Esophagus squamous epithelium (tissue), 5 donors: ENCODE measurements at places on chromosomes 6 and 20.

DNA sequence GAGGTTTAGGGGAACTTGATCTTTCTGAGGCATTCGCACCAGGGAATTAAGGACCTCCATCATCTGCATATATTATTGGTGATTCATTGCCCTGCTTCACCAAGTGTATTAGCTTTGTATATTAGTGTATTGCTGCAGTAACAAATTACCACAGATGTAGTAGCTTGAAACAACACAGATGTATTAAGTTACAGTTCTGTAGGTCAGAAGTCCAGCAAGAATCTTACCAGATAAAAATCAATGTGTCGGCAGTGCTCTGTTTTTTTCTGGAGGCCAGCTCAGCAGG is 65.8 kb downstream of the HMGN3 start:
- no peak for DNase-seq

DNA sequence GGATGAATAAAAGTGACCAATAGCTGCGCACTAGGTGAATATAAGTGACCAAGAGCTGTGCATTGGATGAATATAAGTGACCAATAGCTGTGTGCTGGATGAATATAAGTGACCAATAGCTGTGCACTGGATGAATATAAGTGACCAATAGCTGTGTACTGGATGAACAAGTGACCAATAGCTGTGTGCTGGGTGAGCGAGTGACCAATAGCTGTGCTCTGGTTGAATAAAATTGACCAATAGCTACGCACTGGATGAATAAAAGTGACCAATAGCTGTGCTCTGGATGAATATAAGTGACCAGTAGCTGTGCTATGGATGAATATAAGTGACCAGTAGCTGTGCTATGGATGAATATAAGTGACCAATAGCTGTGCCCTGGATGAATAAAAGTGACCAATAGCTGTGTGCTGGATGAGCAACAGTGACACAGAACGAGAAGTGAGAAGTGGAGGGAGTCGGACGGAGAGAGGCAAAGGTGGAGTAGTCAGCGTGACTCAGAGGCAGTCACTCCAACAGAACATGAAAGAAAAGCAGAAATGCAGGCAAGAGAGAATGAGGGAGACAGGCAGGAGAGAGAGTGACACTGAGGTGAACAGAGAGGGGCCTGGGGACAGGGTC is 38.5 kb downstream of the RBM38 start:
- DNase-seq = no peak

DNA sequence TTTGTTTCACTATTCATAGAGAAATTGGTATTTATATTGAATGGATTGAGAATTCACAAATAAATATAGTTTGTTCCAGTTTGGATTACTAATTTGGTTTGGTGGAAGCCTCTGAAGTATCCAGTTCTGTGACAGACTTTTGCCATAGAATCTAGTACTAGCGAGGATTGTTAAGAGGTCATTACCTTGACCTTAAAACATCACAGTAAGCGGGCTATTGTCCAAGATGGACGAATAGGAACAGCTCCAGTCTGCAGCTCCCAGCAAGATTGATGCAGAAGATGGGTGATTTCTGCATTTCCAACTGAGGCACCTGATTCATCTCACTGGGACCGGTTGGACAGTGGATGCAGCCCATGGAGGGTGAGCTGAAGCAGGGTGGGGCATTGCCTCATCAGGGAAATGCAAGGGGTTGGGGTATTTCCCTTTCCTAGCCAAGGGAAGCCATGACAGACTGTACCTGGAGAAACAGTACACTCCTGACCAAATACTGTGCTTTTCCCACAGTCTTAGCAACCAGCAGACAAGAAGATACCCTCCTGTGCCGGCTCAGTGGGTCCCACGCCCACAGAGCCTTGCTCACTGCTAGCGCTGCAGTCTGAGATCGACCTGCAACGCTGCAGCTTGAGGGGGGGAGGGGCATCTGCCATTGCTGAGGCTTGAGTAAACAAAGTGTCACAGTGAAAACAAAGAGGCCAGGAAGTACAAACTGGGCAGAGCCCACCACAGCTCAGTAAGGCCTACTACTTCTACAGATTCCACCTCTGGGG is 66.4 kb upstream of the NEDD9 start:
- no peak for DNase-seq

- DNase-seq = no peak
These were observed 102.1 kb upstream of the LAMP5 start for GRCh38 chr20:9412309-9412708.

DNA sequence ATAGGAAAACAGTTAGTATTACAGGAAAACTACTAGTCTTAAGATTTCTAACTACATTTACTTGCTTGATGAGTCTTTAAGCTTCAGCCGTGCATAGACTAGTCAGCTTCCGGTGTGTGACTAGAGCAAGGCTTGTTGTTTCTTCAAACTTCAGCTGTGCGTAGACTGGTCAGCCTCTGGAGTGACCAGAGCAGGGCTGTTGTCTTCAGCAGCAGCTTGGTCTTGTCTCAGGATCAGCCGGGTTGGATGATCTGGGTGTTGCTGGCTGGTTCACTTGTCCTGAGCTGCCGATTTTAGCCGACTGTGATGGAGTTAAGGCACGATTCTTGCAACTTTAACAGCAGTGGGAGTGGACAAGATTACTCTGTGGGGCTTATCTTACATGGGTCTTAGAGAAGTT is 44.7 kb downstream of the HLA-C start:
- DNase-seq = no peak

DNA sequence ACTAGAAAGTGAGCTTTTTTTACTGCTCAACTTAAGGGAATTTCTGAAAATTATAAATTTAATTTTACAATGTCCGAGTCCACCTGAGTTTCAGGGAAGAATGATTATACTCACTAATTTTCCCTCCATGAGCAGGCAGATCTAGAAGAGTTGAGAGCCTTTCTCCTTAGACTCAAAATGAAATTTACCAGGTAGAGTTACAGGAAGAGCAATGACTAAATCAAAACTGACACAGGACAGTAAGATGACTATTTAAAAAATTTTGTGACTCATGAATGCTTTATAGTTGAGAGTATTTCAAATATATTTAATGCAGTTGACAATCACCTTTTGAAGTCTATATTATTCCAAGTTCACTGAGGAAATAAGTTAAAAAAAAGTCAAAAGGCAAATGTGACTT is 198.1 kb upstream of the NRSN1 start:
- DNase-seq = no peak
